SK-N-DZ (cell line): ENCODE measurements at places on chromosomes 6 and 20.
A peak's percentile ranks its signal among the peaks of the same experiment; 100 is the strongest.

DNA sequence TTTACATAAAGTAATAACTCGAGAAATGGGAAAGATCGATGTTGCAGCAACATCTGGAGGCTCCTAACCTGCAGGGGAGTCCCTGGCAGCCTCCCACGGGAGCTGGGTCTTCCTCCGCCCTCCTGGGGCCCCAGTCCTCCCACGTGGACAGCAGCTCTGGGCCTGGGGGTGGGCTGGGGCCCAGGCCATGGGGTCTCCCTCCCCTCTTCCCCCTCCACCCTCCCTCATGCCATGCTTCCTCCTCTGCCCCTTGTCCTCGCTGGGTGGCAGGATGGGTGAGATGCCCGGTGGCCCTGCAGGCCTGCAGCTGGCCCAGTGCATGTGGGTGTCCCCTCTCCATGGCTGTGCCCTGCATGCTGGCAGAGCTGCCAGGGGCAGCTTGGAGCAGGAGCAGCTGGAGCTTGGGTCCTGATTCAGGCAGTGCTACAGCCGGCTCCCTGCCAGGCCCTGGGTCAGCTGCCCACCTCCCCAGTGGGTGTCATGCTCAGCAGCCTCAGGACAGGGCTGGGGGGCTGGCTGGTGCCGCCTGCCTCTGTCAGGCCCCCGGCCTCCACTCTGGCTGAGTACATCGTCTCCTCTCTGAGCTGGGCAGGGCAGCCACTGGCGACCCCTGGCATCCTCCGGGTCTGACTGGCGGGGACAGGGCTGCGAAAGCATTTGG lies 48.9 kb upstream of the BHLHE23 start:
- no peak for DNase-seq

- no peak for DNase-seq
Observed at GRCh38 chr20:4602297-4602631, 119.4 kb upstream of the PRND start.

DNA sequence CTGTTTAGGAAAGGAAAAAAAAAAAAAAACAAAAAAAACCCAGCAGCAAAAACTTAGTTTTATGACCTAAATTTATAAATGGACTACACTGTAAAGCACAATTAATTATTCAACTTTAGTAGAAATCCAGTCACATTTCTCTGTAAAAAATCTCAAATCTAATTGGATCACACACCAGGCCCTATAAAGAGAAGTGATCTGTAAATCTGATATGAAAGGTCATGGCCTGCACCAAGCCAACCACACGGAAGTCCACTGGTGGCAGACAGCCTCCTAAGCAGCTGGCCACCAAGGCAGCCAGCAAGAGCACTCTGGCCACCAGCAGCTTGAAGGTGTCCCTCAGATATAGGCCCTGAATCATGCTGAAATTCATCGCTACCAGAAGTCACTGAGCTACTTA lies 131.6 kb downstream of the HFE start:
- peak; percentile 38 for DNase-seq

DNA sequence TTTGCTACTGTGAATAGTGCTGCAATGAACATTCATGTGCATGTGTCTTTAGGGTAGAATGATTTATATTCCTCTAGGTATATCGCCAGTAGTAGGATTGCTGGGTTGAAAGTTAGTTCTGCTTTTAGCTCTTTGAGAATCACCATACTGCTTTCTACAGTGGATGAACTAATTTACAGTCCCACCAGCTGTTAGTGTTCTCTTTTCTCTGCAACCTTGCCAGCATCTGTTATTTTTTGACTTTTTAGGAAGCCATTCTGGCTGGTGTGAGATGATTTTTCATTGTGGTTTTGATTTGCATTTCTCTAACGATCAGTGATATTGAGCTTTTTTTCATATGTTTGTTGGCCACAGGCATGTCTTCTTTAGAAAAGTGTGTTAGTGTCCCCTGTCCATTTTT lies 40.0 kb downstream of the PLG start:
- DNase-seq, result no peak

DNA sequence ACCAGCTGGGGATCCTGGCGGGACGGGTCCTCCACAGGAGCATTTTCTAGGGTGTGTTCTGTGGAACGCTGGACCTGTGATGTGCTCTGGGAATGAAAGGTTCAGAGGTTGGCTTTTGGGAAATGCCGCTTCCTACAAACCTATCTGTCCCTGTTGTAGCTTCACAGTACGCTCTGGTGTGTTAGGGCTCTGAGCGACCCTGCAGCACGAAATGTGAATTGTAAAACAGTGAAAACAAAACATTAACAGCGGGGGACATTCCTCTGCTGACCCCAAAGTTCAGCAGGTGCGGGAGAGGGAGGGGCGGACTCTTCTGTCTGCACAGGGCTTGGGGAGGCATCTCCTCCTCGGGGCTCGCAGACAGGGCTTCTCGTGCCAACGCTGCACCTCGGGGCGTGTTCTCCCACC lies 155.9 kb downstream of the NRN1 start:
- DNase-seq, result no peak

DNA sequence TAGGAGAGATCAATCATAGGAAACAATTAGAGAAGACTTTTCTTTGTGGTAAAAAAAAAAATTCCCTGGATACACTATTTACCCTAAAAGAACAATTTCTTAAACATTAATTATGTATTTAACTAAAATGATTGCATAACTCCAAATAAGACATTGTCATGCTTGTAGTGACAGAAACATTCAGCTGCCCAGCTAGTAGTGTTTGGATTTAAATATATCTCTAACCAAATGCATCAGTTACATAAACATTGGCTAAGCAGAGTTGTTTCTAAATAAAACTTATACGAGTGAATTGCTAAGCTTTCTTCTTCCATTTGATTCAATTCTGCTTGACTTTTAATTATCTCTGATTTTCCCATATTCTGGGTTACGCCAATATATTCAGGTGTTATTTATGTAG lies 23.7 kb downstream of the MLIP start:
- no peak for DNase-seq

GRCh38 chr6:143225929-143226328 lies 165.2 kb downstream of the AIG1 start:
- no peak for DNase-seq

- DNase-seq, result no peak
Observed at GRCh38 chr6:3426091-3426926, 30.5 kb downstream of the SLC22A23 start.

DNA sequence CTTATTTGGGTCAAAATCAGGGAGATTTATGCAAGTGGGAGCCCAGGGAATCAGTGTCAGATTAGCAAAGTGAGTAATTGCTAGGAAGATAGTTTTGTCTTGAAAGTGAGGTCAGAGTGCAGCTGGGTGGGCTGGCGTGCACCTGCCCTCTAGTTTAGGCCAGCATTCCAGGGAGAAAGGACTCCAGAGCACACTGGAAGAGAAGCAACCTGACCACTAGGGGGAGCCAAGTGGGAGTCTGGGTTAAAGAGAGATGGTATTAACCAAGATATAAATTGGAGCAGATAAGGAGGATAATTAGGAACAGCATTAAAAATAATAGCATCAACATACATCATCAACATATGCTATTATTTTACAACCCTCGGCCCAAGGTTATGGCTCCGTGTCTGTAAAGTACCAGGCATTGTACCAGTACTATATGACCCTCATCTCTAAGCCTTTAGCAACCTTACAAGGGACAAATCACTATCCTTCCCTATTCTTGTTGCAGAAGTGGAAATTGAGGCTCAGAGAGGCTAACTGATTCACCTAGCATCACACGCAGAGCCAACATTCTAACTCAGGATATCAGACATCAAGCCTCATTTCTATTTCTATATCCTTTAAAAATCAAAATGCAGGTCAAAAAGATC lies 57.8 kb downstream of the SLC2A10 start:
- peak; percentile 34 for DNase-seq

- DNase-seq, result no peak
Observed at GRCh38 chr20:63475209-63475608, 2.8 kb upstream of the KCNQ2 start.

- DNase-seq, result no peak
Observed at GRCh38 chr6:67952121-67952520, 683.0 kb upstream of the ADGRB3 start.

- DNase-seq, result no peak
Observed at GRCh38 chr6:111118826-111119225, 31.5 kb downstream of the SLC16A10 start.

DNA sequence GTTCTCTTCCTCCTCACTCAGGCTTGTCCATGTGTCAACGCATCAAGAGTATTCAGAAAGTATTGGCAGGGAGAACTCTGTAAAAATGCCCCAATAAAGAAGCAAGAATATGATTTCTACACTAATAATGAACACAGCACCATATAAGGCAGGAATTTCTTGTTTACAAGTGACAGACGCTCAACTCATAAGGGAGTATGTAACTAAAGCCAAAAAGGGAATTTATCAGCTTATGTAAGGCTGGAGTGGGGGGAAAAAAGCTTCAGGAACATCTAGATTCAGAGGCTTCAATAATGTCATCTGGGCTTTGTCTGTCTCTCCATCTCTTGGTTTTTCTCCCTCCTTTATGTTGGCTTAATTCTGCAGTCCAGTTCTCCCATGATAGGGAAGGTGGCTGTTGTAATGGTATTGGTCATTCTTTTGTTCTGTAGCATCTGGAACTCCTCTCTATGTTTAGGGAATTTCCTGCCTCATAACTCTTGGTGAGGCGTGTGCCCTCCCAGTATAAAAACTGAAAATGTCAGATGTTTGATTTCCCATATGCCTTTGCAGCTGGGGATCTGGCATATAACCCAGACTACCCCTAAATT lies 125.1 kb upstream of the COL21A1 start:
- DNase-seq, result no peak

- no peak for DNase-seq
Observed at GRCh38 chr6:67896476-67896875, 738.6 kb upstream of the ADGRB3 start.

DNA sequence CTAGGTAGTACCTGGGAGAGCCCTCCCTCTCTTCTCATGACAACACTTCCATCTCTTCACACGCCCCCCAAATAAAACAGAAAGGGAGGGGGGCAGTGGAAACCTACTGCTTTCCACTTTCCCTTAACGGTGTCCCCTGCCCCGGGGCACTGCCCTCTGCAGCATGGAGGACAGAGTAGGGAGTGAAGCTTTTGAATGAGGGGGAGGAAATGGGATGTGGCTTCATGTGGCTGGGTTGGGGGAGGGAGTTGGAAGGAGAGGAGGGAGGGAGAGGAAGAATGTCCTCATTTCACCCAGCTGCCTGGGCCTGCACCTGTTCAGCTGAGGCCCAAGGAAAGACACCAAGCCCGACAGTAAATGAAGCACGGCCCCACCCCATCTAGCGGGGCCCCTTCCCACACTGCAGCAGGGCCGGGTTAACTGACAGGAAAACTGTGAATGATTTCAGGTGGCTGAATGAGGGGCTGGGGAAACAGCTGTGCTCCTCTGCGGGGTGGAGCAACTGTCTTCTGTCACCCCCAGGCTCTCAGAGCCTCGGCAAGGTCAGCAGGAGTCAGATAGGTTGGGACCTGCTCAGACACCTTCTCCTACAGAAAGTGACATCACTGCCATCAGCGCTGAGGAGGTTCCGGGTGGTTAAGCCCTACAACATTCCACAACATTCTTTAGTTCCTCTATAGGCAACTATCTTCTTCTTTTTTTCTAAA lies 40.0 kb upstream of the TAF8 start:
- no peak for DNase-seq

DNA sequence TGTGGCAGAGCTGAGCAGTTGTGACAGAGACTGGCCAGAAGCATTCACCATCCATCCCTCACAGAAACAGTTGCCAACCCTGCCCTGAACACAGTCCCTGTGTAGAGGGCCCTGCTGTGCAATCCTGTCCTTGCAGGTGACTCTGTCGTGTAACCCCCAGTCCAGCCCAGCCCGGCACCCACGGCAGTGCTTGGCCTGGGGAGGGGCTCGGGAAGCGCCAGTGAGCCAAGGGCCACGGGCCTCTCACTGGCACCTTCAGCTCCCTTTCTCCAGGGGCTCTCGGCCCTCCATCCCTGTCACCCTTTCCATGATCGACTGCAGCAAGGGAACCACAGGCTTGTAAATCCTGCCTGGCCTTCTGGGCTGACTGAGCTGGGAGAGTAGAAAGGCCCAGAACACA lies 53.0 kb downstream of the RRBP1 start:
- no peak for DNase-seq

GRCh38 chr6:71091167-71091566 lies 134.3 kb upstream of the B3GAT2 start:
- no peak for DNase-seq

- DNase-seq, result no peak
Observed at GRCh38 chr20:14716351-14716801, 379.0 kb upstream of the FLRT3 start.

DNA sequence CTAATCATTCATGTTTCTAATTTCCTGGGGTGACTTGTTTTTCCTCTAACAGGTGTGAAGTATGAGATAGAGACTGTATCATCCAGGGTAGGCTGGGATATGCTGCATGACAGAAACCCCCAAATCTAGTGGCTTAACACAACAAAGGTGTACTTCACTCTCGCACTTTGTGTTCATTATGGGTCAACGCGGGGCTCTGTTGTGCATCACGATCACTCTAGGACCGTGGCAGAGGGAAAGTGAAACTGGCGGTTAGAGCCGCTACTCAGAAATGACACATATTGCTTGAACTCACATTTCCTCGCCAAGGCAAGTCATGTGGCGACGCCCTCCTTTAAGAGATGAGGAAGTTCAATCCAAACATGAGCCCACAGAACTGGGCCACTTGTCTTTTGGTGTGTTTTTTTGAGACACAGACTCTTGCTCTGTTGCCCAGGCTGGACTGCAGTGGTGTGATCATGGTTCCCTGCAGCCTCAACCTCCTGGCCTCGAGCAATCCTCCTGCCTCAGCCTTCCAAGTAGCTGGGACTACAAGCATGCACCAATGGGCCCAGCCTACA lies 41.3 kb downstream of the PCNA start:
- no peak for DNase-seq
